T-helper 2 cell (primary cell): ENCODE measurements at places on chromosomes 1 and 21.

- no peak for DNase-seq
Measured at GRCh38 chr1:42978317-42979035, 19.8 kb upstream of the SLC2A1 start.

GRCh38 chr1:220885971-220886370 is 6.7 kb downstream of the HLX start:
- DNase-seq: no peak

DNA sequence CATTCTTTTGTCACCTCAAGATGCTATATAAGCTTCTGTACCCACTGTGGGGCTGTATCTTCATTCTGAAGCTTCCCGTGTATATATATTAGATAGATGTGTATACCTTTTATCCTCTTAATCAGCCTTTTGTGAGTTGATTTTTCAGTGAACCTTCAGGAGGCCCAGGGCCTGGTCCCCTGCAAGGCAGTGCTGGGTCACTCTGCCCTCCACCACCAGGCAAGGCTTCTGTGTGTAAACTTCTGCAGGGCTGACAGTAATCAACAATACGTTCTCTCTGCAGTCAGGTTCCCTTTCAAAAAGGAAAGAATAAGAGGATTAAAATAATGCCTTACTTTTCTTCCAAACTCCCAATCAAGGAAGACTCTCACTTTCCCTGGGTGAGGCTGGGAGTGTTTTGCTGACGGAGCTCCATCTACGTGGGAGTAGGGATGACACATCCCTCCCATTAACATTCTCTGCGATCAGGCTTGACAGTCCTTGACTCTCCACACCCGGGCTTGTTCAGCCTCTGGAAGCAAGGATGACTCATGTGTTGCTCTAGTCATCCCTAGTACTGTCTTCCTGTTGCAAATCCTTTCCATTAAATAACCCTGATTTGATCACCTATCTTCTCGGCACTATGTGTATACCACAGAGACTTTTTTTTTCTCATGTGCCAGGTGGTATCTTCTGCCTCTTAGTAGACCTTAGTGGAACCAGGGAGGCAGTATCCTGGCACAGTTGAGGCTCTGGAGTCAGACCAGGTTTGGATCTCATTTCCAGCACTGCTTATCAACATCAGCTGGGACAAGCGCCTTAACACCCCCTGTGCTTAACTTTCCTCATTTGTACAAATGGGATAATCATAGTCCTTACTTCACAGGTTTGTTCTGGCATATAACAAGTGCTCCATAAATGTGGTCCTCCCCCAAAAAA is 70.3 kb upstream of the KCNK1 start:
- no peak for DNase-seq

DNA sequence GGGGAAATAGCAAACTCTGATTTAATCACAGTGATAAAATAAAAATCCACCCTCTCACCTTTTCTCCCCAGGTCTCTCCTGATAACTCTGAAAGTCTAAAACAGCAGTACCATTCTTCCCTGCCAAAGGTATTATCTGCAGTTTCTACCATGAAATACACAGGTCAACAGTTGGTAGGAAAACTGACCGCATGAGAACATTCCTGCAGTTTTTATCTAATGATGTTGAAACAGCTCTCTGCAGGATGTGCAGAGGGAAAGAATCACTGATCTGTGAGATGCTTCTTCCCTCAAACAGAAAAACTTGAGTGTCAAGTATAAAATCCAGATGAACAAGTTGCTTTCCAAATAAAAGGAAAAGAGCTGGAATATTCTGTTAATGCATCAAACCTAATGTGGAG is 39.1 kb downstream of the KCNJ6 start:
- DNase-seq: no peak

GRCh38 chr1:85502625-85503083 is 37.7 kb upstream of the DDAH1 start:
- no peak for DNase-seq

GRCh38 chr1:145879775-145880174 is 5.9 kb downstream of the ANKRD35 start:
- DNase-seq: no peak

GRCh38 chr1:9719978-9720722 is 68.6 kb downstream of the PIK3CD start:
- DNase-seq: no peak

DNA sequence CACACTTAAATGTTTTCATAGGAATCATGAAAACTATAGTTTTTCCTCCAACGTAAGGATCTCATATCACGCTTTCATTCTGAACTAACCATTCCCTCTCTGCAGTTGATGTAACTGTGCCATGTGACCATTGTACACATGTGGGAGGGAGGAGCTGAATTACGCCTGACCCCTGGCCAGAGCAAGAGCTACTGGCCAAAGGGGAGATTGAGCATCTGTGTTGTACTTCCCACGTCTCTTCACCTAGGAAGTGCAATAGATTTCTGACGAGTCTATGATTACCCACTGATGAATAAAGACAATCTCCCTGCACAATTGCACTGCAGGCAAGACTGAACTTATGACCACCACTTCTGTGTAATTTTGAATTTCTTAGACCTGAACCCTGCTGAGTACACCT is 24.0 kb downstream of the PTPRC start:
- DNase-seq: no peak

DNA sequence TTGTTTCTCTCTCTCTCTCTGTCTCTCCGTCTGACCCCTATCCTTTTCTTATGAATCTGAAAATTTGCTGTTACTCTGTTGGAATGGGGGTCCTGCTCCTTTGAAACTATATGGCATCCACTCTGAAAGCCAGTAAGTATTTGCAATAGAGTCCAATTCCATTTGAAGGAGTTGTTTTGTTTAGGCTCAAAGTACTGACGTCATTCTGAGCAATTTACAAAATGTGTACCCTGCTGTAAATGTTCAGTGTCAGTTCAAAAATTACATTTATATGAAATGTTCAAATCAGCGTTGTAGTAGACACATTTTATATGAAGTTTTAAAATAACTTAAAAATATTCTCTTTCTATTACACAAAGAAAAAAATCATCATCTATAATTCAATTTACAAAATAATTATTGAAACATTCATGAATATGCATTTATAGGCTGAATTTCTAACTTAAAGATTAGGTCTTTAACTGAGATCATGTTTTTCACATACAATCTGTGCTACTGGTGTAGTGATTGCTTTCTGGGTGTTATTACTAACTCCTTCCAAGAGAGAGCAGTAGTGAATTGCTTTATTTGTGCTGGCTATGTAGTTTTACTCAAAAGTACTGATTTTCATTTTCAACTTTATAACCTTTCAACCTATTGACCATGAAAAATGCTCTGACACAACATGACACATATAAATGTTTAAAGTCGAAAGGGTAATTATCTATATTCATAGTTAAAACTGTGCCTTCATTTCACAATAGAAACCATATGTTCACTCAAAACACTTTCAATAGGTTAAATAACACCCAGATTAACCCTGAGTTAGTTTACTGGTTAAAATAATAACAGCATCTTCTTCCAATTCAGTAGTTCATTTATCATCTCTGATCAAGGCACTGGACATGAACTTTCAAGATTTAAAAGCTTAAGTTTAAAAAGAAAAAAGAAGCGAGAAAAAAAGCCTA is 253.1 kb upstream of the ADGRL4 start:
- no peak for DNase-seq

- DNase-seq: peak; percentile 90
Measured at GRCh38 chr1:9426291-9426711, 113.0 kb upstream of the SLC25A33 start.

- no peak for DNase-seq
Measured at GRCh38 chr1:225595974-225596551, 56.9 kb downstream of the ENAH start.

GRCh38 chr21:34202553-34203372 is 129.4 kb downstream of the MRPS6 start:
- DNase-seq: no peak

DNA sequence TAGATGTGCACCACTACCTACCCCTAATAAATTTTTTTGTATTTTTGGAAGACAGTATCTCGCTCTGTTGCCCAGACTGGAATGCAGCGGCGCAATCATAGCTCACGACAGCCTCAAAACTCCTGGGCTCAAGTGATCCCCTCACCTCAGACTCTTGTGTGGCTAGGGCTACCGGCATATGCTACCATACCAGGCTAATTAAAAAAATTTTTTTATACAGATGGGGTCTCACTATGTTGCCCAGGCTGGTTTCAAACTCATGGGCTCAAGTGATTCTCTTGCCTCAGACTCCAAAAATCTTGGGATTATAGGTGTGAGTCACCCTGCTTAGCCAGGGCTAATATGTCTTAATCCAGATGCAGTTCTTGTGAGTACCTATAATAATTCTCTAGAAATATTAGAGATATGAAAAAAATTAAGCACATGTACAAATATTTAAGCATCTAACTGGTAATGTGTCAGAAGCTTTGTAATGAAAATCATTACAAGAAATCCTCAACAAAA is 9.5 kb downstream of the SORT1 start:
- DNase-seq: no peak

GRCh38 chr1:27331922-27332321 is 9.9 kb upstream of the SYTL1 start:
- no peak for DNase-seq

DNA sequence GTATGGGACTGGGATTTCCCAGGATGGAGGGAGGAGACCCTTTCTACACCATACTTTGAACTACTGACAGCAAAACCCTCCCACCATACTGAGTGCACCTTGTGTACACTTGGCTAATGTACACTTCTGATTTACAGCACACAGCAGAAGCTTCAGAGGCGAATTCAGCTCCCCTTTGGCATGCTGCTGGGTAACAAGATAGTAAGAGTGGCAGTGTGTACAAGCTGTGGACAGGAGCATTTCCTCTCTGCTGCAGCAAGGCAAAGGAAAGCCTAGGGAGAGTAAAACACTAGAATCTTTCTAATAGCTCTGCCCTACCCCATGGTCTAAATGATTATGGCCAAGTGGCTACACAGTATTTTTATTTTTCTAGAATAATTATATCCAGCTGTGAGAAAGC is 83.9 kb upstream of the ARTN start:
- no peak for DNase-seq

- no peak for DNase-seq
Measured at GRCh38 chr1:41446851-41447610, 37.5 kb downstream of the EDN2 start.

- DNase-seq: no peak
Measured at GRCh38 chr21:37582590-37582989, 216.0 kb downstream of the DYRK1A start.

DNA sequence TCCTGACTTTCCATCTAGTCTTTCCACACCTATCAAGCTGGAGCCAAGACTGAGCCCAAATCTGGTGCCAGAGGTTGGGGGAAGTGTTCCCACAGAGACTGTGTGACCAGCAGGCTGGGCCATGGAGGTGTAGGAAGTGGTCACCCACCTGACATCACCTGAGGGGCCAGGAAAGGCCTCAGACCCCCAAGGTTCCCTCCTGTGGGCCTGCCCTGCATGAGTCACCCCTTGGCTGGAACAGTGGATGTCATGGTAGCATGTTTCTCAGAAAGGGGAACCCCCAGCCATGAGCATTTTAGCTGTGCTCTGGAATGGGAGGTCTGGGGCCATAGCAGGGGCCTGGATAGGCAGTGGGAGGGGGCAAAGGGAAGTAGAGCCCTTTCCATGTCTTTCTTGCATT is 5.7 kb upstream of the TNFRSF8 start:
- peak; percentile 39 for DNase-seq

DNA sequence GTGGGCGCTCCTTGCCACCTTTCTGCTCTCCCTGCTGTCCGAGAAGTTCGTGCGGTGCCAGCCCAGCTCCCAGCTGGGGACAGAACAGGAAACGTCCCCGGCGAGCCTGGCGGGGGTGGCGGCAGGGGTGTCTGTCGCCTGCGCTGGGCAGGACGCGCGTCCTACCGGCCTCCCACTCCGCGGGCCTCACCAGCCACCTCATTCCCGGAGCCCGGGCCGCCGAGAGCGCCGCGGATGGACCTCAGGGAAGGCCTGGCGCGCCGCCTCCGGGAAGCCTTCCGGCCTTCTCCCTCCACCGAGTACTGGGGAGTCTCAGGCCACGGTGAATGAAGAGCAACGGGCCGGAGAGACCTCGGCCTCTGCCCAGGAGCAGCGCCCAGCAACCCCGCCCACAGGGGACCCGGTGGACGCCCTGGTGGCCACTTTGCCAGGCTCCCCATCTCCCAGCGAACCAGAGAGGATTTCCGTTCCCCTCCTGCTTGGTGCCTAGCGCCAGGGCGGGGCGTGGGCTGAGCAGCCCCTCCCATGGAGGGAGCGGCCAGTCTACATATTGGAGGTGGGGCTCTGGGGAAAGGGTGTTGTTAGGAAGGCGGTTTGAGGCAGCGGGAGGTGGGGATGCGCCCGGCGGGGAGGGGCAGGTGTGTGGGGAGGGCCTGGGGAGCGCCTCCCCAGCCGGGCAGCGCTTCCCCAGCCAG is 9.5 kb upstream of the TNFRSF14 start:
- DNase-seq: peak; percentile 97

- no peak for DNase-seq
Measured at GRCh38 chr1:161943737-161944136, 79.9 kb downstream of the OLFML2B start.

- DNase-seq: no peak
Measured at GRCh38 chr1:230365723-230366307, 60.3 kb downstream of the PGBD5 start.

GRCh38 chr1:65317866-65318653 is 8.7 kb downstream of the DNAJC6 start:
- DNase-seq: no peak

DNA sequence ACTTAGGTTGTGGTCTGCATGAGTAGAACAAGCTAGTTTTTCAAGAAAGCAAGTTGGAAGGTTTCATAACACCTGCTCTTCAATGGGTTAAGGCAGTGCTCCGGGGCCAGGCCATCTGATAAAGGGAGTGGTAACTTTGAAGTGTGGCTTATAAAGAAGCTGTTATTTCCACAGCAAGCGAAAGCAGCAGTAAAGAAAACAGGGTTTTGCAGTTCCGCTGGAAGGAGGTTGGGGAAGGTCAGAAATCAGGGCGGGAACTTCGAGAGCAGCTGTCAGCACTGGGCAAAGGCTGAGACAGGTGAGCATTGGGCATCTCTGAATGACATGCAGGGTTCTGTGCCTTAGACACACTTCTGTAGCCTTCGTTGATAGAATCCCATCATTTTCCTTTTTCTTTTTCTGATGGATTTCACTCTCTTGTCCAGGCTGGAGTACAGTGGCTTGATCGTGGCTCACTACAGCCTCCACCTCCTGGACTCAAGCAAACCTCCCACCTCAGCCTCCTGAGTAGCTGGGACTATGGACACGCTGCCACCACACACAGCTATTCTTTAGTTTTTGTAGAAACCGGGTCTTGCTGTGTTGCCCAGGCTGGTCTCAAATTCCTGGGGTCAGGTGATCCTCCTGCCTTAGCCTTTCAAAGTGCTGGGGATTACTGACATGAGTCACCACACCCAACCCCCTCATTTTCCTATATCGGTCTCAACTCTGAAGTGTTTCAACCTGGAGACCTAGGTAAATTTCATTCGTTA is 20.5 kb downstream of the TMEM51 start:
- no peak for DNase-seq

DNA sequence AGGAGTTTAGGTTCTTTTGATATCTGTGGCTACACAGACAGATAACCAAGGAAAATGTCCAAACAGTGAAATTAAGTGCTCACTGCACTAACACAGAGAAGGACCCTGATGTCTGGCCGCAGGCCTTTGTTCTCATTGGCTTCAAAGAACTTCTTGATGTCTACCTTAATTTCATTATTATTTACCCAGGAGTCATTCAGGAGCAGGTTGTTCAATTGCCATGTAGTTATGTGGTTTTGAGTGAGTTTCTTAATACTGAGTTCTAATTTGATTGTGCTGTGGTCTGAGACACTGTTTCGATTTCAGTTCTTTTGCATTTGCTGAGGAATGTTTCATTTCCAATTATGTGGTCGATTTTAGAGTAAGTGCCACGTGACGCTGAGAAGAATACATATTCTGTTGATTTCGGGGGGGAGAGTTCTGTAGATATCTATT is 15.2 kb upstream of the LGALS8 start:
- DNase-seq: no peak

GRCh38 chr1:227508431-227508830 is 54.9 kb upstream of the ZNF678 start:
- DNase-seq: no peak
